HepG2 (cell line): ENCODE measurements at places on chromosomes 5 and 9. TPM values are rescaled to one million over a fixed set of nuclear protein-coding genes. Genes with fewer than 3 reads are reported as not detected.

The CCDC183 gene
- polyA plus RNA-seq = 66.4 and 91.2 TPM in 2 replicates

- DNase-seq = peak; percentile 39
Measured at GRCh38 chr9:14213504-14213903, 100.4 kb downstream of the NFIB start.

DNA sequence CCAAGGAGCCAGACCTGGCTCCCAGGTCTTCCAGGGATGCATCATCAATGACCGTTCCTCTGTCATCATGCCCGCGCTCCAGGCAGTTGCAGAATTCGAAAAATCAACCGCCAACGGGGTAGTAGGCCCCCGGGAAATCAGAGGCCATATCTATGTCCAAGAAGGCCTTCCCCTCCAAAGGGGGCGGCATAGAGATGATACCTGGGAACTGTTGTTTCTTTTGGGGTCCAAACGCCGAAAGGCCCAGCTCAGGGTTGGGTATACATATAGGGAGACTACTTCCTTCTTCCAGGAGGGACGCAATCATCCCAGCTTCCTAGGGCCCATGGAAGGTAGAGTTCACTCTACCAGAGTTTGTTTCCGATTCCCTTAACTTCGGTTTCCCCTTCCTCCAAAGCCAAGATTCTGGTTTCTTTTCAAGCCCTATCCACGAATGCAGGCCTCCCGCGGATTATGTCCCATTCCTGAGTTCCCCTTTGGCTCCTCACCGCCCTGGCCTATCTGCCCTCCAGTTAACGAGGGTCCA lies 754 bp downstream of the DCAF12 start:
- DNase-seq = peak; percentile 21

DNA sequence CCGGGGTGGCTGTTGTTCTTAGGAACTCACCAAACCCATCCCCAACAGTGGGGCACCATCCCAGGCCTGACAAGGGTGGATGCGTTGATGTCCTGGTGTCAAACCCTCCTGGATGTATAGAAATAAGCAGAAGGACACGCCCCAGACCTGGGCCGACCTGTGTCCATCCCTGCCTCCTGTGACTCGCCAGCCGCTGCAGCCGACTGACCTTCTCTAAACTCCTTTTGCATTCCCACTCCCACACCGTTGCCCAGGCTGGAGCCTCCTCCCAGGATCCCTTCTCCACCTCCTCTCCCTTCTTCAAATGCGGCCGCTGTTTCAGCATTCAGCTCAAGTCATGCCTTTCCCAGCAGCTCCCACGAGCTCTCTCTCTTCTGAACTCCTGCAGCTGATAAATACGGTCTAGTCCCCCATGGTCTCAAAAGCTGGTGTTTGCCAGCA lies 213.2 kb upstream of the IER5L start:
- DNase-seq = no peak

DNA sequence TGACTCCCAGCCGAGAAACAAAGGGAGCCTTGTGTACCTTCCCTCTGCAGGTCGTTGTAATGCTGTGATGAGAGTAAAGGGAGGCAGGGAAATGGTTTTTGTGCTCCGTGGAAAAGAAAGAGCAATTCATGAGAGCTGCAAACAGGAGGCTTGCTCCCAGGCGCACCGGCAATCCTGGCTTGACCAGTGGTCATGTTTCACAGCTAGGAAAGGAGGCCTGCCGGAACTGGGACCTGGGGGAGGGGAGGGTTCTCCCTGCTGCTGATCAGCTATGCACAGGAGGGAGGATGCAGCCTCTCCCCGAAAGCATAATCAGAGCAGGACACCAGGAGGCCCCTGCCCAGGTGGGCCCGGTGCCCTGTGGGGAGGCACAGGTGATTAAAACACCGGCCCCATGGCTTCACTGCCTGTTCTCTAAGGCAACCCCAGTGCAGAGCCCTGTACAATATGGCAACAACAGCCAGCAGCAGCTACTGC lies 131.3 kb downstream of the ZDHHC21 start:
- peak; percentile 81 for DNase-seq
